ENCODE measurements at places on chromosomes 3 and 15.

GRCh38 chr3:161349529-161350312 lies 21.6 kb downstream of the SPTSSB start:
- peak; percentile 79 for DNase-seq

- DNase-seq = peak; percentile 17
Measured at GRCh38 chr15:51366920-51367319, 25.5 kb downstream of the GLDN start.

GRCh38 chr3:8095724-8096123 lies 405.9 kb upstream of the LMCD1 start:
- DNase-seq = no peak

DNA sequence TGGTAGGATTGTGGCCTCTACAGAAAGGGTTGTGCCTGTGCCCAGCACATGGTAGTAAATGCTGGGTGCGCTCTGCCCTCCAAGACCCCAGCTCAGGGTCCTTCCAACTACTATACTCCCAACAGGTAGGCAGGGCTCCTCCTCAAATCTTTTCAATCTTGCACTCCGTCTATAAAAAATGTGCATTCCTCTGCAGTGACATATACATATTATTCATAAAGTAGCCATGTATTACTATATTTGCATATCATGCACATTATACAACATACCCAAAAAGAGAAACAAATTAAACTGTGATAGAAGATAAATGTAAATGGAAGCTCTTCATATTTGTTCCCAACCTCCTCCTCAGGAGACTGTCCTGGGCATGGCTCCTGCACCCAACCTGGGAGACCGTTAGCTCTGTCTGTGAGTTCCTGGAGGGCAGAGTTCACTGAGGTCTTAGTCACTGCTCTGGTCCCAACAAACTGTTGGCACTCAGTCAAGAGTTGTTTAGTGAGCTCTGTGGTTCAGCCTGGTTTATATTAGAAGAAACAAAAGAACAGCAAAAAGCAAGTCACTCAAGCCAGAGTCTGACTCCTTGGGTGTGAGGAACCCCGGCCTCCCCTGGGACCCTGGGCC lies 47.7 kb upstream of the GRIP2 start:
- DNase-seq = peak; percentile 13

GRCh38 chr3:23246651-23247050 lies 43.5 kb downstream of the UBE2E2 start:
- DNase-seq = no peak

GRCh38 chr3:188082450-188082849 lies 71.5 kb upstream of the LPP start:
- no peak for DNase-seq

- no peak for DNase-seq
Measured at GRCh38 chr3:182605882-182606611, 187.3 kb upstream of the ATP11B start.

- no peak for DNase-seq
Measured at GRCh38 chr3:47578119-47578632, 489 bp downstream of the CSPG5 start.

- no peak for DNase-seq
Measured at GRCh38 chr3:191648787-191649186, 187.8 kb downstream of the PYDC2 start.

- no peak for DNase-seq
Measured at GRCh38 chr3:124815781-124816180, 71.4 kb downstream of the ITGB5 start.

- no peak for DNase-seq
Measured at GRCh38 chr3:89179355-89180001, 72.1 kb downstream of the EPHA3 start.

DNA sequence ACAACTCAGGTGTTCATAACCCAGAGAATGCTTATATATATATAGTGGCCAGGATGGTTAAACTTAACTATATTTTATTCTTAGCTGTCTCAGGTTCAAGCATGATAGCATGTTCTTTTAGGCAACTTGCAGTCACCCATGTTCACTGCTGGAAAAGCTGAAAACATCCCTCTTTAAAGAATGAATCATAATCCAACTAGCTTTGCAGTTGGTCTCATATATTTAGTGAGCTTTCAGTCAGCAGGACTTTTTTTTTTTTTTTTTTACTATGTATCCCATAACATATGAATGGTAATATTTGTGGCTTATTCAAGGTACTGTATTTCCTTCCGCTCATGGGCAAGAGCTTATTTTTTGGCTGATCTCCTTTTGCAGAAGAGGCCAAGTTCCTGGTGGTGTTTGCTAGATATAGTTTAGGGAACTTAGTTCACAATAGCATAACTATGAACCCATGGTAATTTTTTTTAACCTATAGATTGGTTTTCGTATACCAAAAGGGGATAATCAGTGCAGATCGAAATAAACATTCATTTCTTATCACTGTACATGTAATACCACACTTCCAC lies 77.6 kb downstream of the CMSS1 start:
- no peak for DNase-seq

- no peak for DNase-seq
Measured at GRCh38 chr3:129014148-129014547, 13.0 kb downstream of the EFCC1 start.

Measured in fibroblast of skin of left biceps (primary cell).